Bone marrow (tissue), 2 donors: ENCODE measurements at places on chromosomes 13 and 19.

GRCh38 chr13:74465271-74465670 lies 331.1 kb upstream of the KLF12 start:
- no peak for DNase-seq

GRCh38 chr13:20411638-20412342 lies 113.9 kb downstream of the CRYL1 start:
- DNase-seq: peak; percentile 71

DNA sequence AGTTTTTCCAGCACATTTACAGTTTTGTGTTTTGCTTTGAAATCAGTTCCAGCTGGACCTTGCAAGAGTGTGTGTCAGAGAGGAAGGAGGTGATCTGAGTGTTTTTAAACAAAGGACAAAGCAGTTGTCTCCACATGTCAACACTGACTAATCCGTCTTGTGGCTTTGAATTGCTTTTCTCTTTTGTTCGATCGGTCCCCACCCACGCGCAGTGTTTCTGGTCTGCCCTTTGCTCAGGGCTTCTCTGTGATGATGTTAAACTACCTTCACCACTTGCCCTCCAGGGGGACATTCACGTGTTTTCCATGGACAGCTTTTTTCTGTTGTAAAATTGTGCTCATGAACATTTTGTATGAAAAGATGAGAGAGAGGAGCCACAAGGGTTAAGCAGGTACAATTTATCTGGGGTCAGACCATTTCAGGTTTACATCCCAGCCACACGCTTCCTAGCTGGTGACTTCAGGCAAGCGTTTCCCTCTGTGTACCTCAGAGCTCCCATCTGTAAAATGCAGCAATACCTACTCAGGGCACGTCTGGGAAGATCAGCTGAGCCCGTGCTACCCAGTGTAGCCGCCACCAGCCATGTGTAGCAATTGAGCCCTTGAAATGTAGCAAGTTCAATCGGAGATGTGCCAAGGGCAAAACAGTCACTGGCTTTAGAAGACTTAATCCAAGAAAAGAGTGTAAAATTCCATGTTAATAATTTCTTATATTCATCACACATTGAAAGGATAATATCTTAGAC lies 13.5 kb upstream of the PLA2G4C start:
- no peak for DNase-seq

DNA sequence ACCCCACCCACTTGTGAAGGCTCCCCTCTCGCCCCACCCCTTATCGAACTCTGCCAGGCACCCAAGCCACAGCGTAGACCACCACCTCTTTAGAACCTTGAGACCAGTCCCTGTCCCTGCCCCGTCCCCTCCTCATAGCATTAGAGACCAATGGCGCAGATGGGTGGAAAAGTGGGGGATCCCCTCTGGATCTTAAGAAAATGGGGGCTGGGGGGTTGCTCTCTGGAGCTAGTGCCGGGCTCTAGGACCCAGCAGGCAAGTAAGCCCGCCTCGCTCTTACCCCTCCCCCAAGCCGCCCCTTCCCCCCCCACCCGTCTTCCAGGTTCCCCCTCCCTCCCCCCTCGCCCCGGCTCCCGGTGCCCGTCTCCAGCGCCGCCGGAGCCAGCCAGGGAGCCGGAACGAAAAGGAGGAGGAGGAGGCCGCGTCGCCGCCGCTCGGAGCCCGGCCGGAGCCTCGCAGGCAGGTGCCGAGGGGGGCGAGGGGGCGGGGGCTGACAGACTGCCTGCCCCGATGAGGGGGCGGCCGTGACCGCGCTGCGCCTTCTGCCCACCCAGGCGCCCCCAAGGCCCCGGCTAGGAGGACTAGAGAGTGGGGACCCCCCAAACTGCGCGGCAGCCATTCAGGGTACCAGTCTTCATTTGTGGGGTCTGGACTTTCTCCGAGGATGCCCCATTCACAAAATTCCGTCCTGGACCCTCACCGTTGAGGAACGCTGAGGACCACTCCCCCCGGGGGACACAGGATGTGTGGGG lies at the start of gene SPRED3:
Gene SPRED3, plus strand, starts transcription at position 349 of the 752 bp plus-strand sequence. CDS start 1,606 bp downstream, outside the sequence.
- no peak for DNase-seq

- DNase-seq: no peak
Measured at GRCh38 chr13:75258159-75258782, 223.7 kb downstream of the TBC1D4 start.

GRCh38 chr13:98180092-98180491 lies 3.0 kb upstream of the RNF113B start:
- no peak for DNase-seq

DNA sequence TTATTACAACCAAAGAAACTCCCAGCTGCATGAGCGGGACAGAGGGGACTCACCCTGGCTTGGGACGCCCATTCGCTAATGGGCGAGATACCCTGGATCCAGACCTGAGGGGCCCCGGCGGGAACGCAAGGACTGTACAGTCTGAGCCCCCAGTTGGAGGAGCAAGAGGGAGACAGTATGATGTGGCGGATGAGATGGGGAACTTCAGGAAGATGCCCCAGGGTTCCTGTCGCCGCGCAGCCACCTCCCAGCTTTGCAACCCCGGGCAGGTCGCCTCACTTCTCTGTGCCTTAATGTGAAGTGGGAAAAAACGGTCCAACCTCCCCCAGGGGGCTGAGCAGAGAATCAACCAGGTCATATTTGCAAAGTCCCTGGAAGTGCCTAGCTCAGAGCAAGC lies 2.5 kb downstream of the NPAS1 start:
- DNase-seq: no peak

DNA sequence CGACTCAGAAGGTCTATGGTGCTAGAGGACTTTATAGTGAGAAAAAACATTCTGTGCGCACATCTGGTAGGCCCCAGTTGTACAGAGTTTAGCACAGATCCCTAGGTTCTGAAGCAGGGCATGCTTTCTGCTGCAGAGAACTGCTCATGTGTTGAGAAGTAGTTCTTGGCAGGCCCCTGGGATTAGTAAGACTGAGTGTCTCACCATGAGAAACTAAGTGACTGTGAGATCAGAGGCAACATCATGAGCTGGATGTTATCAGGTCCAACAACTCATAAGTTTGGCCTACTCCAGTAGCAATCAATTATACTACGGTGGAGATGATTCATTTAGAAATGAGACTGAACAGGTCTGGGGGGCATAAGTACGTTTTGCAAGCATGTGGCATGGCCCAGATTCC lies 507.4 kb upstream of the KLF12 start:
- DNase-seq: no peak

GRCh38 chr19:13160557-13160956 lies 10.3 kb downstream of the IER2 start:
- DNase-seq: no peak

GRCh38 chr13:106911020-106911419 lies 343.1 kb upstream of the ARGLU1 start:
- DNase-seq: no peak

DNA sequence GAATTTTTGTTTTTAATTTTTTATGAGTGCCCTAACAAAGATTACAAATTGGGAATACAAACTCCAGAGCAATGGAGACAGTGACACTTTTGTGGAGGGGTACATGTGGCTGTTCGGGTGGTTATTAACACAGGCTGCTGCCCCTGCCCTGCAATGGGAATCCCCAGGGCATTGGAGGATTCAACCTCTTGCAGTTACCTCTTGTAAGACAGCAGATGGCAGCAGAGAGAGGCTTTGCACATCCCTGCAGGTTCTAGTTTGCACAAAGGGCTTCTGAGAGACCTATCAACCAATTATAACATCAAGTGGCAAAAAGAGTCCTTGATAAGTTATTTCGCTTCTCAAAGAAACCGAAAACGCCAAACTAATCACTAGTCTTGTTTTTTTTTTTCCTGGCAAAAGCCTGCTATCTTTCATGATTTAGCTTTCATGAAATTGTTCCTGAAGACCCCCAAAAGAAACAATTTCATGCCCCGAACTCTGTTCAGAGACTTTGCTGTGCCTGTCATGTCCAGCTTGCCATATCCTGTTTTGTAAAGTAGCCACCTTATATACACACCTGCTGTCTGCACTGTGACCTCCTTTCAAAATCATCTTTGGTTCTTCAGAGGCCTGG lies 10.4 kb downstream of the GJB2 start:
- peak; percentile 21 for DNase-seq

DNA sequence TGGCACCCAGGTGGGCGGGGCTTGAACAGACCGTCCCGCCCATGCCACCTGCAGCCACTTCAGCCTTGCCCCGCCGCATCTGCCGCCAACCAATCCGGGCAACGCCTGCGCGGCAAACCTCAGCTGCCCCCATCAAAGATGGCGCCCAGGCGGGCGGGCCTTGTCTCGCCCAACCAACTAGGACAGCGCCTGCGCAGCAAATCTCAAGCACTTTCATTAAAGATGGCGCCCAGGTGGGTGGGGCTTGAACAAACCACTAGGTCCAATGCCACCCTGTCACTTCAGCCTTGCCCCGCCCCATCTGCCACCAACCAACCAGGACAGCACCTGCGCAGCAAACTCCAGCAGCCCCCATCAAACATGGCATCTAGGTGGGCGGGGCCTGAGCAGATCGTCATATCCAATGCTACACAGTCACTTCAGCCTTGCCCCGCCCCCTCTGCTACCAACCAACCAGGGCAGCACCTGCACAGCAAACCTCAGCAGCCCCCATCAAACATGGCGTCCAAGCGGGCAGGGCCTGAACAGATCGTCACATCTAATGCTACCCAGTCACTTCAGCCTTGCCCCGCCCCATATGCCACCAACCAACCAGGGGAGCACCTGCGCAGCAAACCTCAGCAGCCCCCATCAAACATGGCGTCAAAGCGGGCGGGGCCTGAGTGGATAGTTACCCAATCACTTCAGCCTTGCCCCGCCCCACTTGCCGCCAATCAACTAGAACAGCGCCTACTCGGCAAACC lies 1.4 kb downstream of the PEG3 start:
- DNase-seq: no peak

DNA sequence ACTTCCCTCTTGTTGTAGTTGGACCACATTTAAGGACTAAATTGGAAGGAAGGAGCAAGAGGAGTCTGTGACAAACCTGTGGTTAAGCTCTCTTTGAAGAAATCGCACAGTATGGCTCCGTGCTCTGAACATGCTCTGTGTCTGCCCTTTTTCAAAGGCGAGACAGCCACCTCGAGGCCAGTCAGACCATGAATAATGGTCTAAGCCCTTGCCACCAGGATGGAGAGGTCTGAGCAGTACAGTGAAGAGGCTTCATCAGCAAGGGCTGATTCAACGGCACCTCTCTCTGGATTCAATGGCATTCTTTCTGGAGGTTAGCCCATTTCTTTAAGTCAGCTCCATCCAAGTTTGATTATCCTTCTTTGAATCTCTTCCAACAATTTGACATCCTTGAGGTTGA lies 30.9 kb downstream of the FAM216B start:
- DNase-seq: no peak

GRCh38 chr13:36251526-36251925 lies 37.2 kb upstream of the SOHLH2 start:
- DNase-seq: no peak

DNA sequence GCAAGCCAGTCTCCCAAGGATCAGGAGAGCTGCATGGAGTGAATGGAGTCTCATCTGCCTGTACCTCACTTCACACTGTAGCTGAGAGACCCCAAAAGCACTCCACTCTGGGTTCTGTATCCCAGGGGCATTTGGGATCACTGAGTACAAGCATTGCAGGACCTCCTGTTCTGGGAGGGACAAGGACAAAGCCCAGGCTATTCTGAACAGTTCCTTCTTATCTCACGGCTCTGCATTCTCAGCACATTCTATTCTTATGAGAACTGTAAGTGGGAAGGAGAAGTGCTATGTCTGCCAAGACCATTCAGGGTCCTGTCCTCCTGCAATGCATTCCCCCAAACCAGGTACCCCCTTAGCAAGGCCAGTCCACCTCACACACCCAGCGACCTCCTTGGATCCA lies 42.8 kb downstream of the RNF6 start:
- no peak for DNase-seq

- DNase-seq: no peak
Measured at GRCh38 chr13:32988608-32989289, 27.5 kb upstream of the KL start.

- no peak for DNase-seq
Measured at GRCh38 chr13:34383728-34384127, 558.3 kb upstream of the NBEA start.

DNA sequence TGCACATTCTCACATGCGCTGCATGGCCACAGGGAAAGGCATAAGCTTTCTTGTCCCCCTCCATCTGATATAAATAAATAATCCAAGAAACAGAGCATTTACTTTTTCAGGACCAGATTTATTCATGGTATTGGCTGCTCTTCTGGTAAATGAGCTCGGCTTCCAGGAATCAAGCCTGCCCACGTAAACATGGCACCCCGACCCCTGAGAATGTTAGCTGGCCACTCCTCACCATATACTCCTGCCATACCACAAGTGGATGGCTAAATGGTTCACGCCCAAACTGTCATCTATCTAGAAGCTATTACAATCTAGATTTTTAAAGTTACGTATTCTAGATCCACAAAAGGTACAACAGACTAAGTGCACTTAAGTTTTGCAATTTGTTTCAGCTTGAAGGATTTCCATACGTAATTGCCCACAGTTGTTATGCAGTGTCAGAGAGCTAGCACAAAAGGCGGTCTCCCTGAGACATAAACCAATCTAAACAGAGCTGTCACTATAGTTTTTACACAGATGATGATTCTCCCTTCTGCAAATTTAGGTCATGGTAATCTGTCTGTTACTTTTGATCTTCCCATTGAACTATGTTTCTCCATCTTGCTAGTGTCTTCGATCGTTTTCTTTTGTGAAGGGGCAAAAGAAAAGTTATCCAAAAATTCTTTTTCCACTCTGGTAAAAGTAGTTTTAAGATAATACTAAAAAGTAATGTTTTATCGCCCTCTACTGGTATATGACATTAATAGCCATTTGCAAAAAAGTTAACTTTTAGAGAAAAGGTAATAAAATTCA lies 16.2 kb upstream of the FOXO1 start:
- DNase-seq: no peak

DNA sequence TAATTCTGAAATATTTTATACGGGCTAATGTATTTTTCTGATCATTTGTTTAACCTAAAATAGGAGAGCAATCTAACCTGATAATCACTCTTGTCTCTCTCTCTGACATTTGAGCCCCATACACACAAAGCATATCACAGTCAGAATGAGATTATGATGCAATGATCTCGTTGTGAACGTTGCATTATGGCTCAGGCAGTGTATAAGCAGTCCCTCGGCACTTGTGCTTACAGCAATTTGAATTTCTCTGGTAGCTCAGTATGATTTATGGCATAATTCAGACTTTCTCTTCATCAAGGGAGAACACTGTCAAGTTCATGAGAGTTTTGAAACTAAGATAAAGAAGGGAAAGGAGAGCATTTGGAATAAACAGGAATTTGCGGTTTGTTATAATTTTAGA lies 256.1 kb downstream of the DACH1 start:
- peak; percentile 8 for DNase-seq

DNA sequence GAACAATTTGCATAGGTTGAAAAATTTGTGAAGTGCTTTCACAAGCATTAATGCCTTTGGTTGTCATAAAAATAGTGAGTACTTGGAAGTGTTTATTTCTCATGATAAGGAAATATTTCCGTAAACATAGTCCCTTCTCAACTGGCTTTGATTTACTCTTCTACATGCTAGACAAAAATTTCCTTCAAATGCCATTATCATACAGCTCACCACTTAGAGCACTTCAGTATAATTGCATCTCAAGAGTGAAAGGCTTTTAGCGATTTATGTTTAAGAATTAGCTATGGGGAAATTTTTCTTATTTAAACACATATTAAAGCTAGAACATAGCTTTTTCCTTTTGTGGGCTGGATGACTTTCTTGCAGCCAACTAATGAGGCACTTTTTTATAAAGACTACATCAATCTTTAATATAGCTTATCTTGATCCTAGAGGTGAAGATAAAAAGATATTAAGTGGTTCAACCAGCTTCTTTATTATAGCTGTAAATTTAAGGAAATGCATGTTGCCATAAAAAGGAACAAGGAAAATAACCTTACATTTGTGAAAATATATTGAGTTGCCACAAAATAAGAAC lies 656.8 kb downstream of the SLITRK6 start:
- DNase-seq: no peak
